ENCODE measurements at places on chromosomes 1 and 21. TPM values are rescaled to one million over a fixed set of nuclear protein-coding genes. Genes with fewer than 3 reads are reported as not detected.

Gene KIF17
- not detected for polyA plus RNA-seq

GRCh38 chr1:31780632-31781031 lies 16.5 kb upstream of the ADGRB2 start:
- no peak for DNase-seq
- no peak overlapping the region for H3K27ac ChIP-seq
- H3K27me3 ChIP-seq, result peaks cover 8% of the 10 kb centered on the region
- no peaks in the 10 kb centered on the region for H3K4me1 ChIP-seq
- no peaks in the 10 kb centered on the region for H3K36me3 ChIP-seq

DNA sequence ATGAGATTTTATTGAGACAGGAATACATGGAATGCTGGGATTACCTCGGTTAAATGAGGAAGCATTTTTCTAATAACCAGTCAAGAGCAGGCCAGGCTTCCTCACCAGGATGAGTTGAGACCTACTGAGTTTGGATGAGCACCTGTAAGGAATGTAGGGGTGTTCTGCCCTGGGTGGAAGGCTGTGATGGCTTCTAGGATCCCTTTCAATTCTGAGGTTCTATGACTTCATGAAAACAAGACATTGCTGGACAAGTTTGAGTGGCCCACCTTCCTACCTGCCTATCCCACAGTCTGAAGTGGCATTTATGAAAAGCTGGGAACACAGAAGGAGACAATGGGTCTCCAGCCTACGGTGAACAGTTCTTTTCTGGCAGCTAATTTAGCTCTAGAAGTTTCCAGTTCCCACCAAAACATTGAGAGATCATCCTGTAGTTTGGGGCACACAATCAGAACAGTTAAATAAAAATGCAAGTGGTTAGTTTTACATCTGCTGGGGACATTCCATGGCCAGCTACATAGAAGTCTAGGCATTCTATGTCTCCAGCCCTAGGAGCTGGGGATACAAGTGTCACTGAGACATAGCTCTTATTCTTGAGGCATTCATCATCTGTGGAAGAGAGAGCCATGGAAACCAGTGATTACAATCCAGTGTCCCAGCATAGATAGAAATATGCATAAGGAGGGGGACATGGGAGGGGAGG lies 51.3 kb upstream of the TSPAN2 start:
- H3K4me1 ChIP-seq, result peaks cover 7% of the 10 kb centered on the region
- DNase-seq, result no peak
- H3K36me3 ChIP-seq, result no peaks in the 10 kb centered on the region
- no peak overlapping the region for H3K4me3 ChIP-seq

- no peaks in the 10 kb centered on the region for H3K36me3 ChIP-seq
- no peak overlapping the region for H3K4me3 ChIP-seq
- no peak for DNase-seq
- no peaks in the 10 kb centered on the region for H3K27me3 ChIP-seq
These were observed 32.3 kb downstream of the RRAGC start for GRCh38 chr1:38827318-38827717.

Gene CYP4A11
- not detected for polyA plus RNA-seq
